ENCODE measurements at places on chromosomes 13 and 19.

DNA sequence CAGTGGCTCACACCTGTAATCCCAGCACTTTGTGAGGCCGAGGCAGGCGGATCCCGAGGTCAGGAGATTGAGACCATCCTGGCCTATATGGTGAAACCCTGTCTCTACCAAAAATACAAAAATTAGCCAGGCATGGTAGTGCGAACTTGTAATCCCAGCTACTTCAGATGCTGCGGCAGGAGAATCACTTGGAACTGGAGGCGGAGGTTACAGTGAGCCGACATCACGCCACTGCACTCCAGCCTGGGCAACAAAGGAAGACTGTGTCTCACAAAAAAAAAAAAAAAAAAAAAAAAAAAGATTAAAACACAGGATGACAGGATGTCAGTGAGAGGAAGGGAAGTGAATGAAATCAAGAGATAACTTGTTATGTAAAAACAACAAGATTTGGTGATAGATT lies 1158.5 kb downstream of the PCDH9 start:
- no peak for DNase-seq

DNA sequence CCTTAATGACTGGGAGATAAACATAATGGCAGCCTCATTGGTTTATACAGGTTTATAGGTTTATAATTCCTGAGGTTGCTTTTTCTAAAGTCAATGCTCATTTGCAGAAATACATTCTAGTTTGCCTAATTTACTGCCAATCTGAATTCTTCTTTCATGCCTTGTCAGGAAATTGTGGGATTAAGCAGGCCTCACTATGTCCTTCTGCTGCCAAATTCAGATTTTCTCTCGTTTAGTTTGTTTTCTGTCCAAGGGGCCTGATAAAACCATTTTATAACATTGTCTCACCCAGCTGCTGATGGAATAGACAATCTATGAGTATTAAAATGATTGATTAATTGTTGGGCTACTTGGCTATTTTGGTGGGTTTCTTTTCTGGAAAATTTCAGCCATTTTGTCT lies 42.4 kb upstream of the OBI1 start:
- DNase-seq, result no peak

- DNase-seq, result peak; percentile 74
Observed at GRCh38 chr19:49301165-49301865, 23.7 kb downstream of the SLC6A16 start.

- no peak for DNase-seq
Observed at GRCh38 chr19:6639439-6639838, 30.5 kb downstream of the TNFSF14 start.

DNA sequence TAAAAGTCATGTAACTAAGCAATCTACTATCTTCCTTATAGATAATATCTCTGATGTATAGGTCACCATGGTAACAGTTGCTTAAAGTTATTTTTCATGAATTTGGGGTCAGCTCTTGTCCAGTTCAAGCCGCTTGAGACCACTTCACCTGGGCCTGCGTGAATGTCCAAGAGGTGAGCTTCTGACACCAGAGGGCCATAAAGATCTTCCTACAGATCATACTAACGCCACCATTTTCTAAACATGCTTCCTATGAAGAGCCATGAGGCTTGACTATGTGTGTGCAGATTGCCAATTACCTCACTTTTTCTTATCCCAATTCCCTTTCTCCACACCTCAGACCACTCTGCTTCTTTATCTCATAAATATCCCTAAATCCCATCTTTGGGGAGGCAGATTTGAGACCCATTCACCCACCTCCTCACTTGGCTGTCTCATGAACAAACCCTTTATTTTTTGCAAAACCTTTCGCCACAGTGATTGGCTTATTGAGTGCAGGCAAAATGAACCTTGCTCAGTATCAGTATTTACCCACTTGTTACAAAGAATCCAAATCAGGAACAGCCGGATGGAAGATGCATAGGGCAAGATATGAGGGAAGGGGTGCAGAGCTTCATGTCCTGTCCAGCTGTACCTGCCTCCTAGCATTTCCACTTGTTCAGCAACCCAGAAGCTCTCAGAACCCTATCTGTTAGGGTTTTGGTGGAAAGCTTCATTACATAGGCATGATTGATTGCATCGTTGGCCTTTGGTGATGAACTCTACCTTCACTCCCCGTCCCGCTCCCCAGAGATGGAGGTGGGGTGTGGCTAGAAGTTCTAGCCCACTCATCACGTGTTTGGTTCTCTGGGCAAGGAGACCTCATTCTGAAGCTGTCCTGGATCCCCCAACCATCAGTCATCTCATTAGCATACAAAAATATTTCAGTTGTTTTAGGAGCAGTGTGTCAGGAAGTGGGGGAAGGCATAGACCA lies 34.2 kb downstream of the FAM187B start:
- no peak for DNase-seq
